NCI-H1694 treated with DMSO at 0.1 percent for 48 hours (cell line): ENCODE measurements at places on chromosomes 1 and 21.
A peak's percentile ranks its signal among the peaks of the same experiment; 100 is the strongest.

GRCh38 chr1:167501515-167502191 lies 16.7 kb downstream of the CD247 start:
- no peak for DNase-seq

GRCh38 chr1:40530735-40531380 lies 579 bp upstream of the ZNF684 start:
- DNase-seq: peak; percentile 20

DNA sequence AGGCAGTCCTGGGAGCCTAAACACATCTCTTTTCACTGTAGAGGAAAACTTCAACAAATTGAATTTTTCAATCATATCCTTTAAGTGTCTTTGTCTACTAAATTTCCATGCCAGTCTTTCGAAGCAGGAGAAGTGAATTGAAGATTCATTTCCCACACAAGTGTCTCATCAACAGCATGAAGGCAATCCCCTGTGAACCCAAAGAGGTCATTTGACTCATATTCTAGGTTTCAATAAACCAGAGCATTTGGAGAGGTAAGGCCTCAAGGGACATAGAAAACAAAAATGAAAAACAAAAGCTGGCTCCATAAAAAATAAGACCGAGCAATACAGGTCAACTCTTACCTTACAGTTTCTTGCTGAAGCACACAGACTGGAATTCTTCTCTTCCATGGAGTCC lies 94.1 kb upstream of the ATP1B1 start:
- no peak for DNase-seq

- no peak for DNase-seq
Measured at GRCh38 chr1:2953688-2954285, 67.5 kb upstream of the ACTRT2 start.

DNA sequence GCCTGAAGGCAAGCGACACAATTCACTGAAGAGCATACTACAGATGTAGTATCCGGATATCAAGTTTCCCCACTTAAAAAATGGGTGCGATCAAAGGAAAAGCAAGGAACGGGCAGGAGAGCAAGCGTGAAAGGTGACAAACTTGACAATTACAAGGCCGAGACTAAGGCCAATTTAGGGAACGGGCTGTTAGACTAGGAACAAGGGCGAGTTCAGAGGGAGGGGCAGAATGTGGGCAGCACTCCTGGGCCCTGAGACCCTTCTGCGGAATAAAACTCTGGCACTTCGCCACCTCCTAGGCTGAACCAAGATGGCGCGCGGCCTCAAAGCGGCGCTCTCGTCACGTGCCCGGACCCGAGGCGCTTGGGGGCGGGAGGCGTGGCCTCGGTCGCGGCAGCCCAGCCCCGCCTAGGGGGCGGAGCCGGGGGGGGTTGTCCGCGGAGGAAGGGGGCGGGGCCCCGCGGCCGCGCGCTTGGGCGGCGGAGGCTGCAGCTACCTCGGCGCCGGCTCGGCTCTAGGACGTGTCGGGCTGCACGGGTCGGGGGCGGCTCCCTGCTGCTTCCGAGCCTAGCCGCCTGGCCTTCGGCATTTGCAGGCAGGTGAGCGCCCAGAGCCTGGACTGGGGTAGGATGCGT lies at the start of gene PPFIA4:
PPFIA4 (plus strand) TSS at position 461 of the 635 bp plus-strand sequence. CDS start 12,518 bp downstream, outside the sequence.
- DNase-seq: peak; percentile 73

DNA sequence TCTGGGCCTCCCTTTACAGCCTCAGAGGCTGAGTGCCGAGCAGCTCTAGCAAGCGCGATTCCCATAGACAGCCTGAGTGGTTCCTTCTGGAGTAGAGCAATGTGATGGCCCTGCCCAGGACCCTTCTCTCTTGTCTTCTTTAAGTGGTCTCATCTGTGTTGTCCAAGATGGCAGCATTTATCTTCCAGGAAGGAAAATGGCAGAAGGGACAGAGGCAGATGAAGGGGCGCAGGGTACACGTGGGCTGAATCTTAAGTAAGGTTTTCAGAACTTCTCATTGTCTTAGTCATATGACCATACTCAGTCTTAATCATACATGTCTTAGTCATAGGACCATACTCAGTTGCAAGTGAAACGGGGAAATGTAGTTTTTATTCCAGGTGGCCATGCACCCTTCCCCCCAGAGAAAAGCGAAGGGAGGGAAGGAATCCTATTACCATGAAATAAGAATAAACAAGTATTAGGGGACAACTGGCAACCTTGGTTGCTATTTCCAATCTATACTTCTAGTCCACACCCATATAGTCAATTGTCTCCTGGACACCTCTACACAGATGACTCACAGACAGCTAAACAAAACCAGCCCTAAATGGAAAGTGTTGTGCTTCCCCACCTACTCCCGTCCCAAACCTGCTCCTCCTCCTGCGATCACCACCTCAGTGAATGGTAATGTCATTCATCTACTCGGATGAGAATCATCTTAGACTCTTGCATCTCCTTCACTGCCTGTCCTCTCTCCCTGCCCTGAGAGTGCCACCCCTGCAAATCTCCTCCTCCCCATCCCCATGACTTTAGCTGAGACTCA lies 13.3 kb downstream of the OVAAL start:
- no peak for DNase-seq

- no peak for DNase-seq
Measured at GRCh38 chr1:21494196-21494595, 15.0 kb upstream of the ALPL start.

GRCh38 chr1:183652547-183653461 lies at the start of gene APOBEC4:
TSS of gene APOBEC4 (minus strand) at chr1:183653316. CDS start at chr1:183648781, 4,535 bp downstream.
- DNase-seq: peak; percentile 98

DNA sequence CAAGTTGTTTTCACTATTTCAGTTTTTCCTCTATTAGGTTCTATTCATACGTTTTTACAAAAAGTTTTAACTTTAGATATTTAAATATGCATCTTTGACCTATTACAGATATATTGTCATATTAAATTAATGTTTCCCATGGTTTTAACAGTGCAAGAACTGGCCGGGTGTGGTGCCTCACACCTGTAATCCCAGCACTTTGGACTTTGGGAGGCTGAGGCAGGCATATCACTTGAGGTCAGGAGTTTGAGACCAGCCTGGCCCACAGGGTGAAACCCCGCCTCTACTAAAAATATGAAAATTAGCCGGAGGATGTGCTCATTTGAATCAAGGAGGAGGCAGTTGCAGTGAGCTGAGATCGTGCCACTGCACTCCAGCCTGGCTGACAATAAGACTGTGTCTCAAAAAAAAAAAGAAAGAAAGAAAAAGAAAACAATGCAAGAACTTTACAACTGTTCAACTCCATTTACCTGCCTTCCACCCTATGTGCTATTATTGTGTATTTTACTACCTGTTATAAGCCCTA lies 19.8 kb upstream of the TINAGL1 start:
- no peak for DNase-seq

DNA sequence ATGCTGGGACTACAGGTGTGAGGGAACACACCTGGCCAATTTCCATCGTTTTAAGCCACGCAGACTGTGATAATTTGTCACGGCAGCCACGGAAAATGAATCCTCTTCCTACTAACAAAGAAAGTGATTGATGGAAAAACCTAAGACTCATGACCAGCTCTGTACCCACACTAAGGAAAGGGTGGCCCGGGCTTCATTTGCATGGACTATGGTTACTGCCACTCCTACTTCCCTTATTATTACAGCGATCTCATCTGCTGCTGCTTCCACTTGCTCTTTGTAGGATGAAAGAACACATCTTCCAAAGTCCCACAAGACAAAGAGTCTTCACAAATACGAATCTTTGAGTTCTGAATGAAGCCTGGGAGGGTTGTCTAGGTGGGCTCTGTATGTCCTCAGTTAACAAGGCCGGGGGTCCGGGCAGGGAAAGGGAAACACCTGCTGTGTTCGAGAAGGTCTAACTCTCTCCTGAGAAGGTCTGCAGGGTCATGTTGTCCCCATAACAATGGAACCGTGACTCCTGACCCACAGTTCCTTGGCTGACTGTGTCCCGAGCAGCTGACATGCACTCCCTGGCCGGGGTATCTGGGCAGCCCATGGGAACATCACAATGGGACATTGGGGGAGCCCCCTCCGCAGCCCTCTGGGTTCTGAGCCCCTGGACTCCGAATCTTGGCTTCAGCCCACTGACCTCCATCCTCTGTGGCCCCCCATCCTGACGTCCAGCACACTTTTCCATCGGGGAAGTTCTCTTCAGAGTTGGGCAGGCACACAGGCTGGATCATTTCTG lies 13.3 kb upstream of the TFF1 start:
- DNase-seq: no peak

DNA sequence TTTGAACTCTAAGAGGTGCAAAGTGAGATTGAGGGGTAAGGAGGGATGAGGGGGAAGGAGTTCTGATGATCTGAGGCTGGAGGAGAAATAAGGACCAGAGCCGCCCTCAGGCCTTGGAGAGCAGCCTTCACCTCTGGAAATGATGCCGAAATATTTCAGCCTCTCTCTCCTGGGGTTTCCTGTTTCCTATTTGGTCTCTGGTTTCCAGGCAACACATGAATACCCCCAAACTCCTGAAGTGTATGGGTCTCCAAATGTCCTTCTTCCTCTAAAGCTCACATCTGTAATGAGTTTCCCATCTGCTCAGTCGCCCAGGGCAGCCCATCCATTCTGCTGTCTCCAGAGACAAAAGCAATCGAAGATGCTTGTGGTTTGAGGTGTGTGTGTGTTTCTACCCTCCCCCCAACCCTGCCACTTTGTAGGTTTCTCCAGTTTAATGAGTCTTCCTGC lies 52.0 kb upstream of the FAM20B start:
- DNase-seq: no peak

DNA sequence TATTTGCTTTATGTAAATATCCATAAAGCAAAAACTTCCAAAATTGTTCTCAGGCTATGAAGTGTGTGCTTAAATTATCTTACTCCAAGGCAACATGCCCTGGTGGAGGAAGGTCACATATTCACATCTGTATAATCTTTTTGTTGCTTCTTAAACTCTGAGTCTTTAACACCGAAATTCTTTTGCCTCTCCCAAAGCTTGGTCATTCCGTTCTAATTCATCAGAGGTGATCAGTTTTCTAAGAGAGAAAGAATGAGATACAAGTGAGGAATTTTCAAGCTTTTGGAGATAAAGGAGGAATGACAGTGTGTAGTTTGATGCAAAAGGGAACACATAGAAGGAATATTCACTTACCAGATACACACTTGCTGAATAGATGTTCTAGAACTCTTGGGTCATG lies 561.7 kb downstream of the LTN1 start:
- no peak for DNase-seq

DNA sequence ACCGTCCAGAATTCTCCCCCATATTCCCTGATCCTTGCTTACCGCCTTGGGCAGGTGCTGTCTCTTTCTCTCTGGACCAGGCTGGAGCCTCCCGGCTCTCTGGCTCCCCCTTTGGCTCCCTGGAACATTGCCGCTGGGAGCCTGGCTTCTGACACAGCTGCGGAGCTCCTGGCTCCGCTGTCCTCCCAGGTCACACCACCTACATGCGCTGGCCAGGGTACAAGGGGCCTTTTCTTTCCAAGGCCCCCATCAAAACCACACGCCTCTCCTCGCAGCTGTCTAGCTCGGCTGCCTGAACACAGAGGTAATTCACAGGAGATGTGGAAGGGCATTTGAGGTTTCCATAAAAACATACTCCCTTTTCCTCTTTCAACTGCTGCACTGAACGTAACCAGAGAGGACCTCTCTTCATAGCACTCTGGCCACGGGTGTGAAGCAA lies 7.5 kb upstream of the ZNF648 start:
- peak; percentile 69 for DNase-seq

DNA sequence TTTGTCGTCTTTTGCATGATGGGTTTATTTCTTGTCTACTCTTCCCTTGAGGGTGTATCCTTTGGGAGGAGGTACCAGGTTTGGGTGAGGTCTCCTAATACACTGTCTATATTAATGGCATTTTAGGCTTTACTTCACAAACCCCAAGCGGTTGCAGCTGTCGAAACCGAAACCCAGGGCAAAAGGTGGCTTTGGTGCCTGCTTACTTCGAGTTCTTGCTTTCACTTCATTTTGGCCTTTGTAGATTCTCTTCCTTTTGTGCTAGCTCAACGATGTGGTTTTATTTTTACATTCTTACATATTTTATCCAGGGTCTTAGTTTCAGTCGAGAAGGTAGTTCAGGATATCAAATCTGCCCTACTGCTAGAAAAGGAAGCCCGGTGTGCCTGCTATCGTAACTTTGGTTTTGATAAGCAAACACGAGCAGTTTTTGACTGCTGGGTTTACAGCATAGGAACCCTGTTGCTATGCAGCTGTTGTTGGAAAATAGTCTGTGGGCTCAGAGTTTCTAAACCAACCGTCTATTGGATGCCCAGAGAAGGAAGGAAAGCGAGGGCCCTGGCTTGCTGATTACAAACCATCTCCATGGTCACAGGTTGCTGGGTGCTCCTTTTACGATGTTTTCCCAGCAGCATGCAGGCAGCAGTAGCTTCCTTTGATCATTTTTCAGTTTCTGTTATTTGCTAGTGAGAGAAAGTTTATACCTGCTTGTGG lies 9.8 kb upstream of the TSPAN2 start:
- no peak for DNase-seq

- DNase-seq: no peak
Measured at GRCh38 chr1:79326875-79327274, 320.3 kb upstream of the ADGRL4 start.

DNA sequence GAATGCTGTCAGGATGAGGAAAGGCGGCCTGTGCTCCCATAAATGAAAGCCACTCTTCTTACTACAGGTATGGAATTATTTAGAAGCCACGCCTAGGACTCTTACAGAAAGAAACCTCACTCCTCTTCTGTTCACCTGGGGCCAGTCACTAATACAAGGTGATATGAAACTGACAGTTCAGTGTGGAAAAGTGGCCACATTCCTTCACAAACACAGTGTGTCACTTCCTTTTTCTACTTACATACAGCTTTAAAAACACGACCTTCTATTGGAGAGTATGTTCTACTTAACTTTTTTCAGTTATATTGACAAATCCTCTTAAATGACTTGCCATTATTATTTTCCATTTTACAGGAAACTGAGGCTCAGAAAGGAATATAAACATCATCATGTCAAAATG lies 163.1 kb downstream of the PCNX2 start:
- no peak for DNase-seq

GRCh38 chr1:217493290-217493689 lies 137.6 kb downstream of the GPATCH2 start:
- no peak for DNase-seq

- no peak for DNase-seq
Measured at GRCh38 chr1:173333581-173333980, 126.5 kb upstream of the TNFSF4 start.

GRCh38 chr1:221925947-221926346 lies 184.1 kb upstream of the DUSP10 start:
- no peak for DNase-seq

- DNase-seq: no peak
Measured at GRCh38 chr1:87106144-87106543, 191.7 kb downstream of the HS2ST1 start.

DNA sequence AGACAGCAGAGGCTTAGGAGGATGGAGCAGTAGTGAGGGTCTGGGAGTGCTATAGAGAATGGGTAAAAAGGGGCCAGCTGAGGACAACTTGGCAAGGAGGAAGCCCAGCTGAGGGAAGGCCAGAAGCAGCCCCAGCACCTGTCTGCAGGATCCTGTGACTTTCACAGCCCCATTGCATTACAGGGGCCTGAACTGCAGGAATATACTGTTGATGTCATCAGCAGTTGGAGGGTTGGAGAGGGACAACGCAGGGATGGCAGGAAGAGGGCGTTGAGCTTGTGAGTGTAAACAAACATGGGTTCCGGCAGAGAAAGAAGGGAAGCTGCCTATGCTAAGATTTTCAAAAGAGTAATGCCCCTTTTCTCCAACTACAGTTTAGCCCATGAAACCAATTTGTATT lies 628.5 kb downstream of the SMYD3 start:
- DNase-seq: no peak
